ENCODE measurements at places on chromosomes 7 and 10.
A peak's percentile ranks its signal among the peaks of the same experiment; 100 is the strongest.

DNA sequence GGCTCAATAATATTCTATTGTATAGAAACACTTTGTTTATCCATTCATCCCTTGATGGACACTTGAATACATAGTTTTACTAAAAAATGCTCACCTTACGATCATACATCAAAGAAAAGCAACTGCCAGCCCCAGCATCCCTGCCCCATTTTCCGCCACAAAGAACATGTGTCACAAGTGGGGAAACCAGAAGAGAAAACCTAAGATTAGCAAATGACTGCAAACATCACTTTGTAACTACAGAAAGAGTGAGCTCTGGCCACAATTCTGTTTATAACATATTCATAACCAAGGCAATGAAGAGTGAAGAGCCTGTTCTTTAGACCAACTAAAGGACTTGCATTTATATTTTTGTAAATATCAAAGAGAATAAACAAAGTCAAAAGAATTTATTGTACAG is 89.8 kb downstream of the DOCK4 start:
- no peak for DNase-seq

GRCh38 chr10:7515439-7515838 is 104.6 kb upstream of the SFMBT2 start:
- DNase-seq: no peak

DNA sequence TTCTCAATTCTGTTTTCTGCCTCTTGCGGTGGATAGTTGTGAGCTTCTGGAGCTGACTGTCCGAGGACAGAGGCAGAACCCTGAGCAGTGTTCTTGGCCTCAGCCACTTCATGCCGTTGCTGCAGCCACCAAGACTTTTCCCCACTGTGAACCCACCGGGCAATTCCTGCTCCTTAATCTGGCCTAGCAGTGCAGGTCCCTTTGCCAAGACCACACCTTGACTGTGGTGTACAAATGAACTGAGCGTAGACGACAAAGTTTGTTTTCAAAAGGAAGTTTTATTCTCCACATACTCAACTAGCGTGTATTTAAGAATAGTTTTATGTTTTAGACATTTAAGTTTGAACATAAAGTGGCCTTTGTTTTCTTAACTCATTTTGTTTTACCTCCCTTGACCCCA is 29.4 kb downstream of the SLC25A28 start:
- no peak for DNase-seq

GRCh38 chr10:4262870-4263600 is 478.0 kb upstream of the KLF6 start:
- no peak for DNase-seq

- no peak for DNase-seq
These were observed 6.0 kb downstream of the FXYD4 start for GRCh38 chr10:43377424-43377883.

DNA sequence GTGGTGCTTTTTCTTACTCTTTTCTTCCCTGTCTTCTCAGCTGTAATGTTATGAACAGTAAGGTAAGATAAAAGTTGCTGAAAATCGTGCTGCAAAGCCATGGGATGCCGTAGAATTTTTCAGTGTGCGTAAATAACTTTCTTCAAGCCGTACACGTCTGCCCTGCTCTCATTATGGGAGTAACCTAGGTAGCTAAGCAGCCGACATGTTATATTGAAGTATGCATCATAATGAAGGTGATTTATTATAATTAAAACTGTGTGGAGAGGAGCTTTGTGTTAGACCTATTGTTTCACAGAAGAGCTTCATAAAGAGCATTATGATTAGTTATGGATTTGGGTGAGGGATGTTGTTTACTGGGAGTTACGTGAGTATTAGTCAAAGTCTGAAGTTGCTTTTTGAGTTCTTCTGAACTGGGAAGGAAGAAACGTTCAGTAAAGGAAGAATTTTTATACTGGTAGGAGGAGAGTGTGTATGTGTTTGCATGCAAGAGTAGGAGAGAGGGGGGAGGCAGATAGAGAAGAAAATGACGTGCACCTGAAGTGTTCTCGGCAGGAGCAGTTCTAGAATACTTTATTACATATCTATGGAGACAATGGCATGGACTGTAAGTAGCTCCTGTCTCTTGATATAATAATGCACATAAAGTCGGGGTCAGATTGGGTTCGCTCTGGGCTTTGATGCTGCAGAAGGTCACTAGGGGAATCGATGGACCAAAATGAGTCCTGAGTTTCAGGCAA is 56.3 kb downstream of the POU6F2 start:
- no peak for DNase-seq

DNA sequence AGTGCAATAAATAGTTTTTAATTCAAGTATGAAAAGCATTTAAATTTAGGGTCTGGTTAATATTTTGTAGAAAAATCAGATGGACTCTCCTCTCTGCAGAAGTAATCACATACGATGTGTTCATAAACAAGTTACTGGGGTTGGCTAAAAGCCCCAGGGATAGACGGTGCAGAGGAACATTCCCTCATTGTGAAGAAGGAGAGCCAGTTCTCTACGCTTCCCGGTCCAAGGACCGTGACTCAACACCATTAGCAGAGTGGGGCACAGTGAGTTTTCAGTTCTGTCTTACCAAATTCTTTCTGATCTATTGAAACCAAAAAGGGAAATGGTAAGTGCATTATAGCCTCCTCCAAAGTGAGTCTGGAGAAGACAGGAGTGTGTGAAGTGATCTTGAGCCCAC is 327.8 kb downstream of the WDR37 start:
- no peak for DNase-seq

- no peak for DNase-seq
These were observed 1.2 kb upstream of the ANLN start for GRCh38 chr7:36388423-36388822.

- DNase-seq: no peak
These were observed 53.0 kb upstream of the SEPHS1 start for GRCh38 chr10:13401142-13401541.

GRCh38 chr7:148964483-148965267 is 63.6 kb downstream of the PDIA4 start:
- no peak for DNase-seq

- peak; percentile 36 for DNase-seq
These were observed 101.4 kb upstream of the FAM133B start for GRCh38 chr7:92691578-92691977.

DNA sequence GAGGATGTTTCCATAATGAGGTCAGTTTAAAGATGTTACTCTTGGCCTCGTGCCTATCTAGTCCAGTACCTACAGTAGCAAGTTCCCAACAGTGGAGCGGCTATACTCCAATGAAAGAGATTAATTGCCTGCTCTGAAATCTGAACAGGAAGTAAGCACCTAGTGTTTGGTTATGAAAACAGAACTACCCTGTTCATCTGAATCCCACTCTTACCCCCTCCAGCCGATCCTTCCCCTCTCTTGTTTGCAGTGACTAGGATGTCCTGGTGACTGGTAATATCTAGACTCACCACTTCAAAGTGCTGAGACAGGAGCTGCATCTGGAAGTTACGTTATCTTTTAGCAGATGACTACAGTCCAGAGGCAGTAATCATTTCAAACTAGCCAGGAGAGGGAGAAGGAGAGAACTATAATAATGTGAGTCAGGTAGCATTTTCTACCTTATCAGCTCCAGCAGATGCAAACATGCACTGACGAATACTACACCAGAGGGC is 666.7 kb upstream of the NRP1 start:
- DNase-seq: peak; percentile 8

DNA sequence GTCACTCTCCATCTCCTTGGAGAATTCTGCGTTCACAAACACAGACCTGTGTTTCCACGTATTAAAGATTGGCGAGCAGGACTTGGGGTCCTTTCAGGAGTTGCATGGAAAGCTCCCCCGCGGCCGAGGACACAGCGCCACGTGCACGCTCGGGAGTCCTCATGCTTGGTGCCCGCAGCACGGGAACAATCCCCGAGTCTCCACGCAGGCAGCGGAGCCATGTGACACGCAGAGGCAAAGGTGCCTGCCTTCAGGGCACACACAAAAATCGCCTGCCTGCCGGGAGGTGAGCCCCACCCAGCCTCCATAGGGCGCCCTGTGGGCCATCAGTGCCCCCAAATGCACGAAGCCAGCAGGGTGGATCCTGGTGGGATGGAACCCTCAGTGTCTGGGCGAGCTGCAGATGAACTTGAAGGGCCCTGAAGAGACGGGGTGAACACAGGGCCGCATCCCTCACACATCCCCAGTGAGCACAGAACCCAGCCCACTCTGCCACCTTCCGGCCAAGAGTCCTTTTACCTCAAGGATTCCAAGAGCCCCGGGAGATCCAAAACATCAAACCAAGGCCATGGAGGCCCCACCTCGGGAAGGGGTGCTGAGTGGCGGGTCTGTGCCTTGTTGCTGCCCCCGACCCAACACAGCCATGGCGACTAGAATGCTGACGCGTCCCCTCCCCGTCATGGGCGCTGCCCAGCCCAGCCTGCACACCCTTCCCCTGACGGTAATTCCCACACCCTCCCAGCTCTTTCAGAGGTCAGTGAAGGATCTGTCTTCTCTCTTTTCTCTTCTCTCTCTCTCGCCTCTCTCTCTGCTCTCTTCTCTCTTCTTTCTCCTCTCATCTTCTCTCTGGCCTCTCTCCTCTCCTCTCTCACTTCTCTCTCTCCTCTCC is 55.9 kb downstream of the CFAP46 start:
- DNase-seq: no peak

DNA sequence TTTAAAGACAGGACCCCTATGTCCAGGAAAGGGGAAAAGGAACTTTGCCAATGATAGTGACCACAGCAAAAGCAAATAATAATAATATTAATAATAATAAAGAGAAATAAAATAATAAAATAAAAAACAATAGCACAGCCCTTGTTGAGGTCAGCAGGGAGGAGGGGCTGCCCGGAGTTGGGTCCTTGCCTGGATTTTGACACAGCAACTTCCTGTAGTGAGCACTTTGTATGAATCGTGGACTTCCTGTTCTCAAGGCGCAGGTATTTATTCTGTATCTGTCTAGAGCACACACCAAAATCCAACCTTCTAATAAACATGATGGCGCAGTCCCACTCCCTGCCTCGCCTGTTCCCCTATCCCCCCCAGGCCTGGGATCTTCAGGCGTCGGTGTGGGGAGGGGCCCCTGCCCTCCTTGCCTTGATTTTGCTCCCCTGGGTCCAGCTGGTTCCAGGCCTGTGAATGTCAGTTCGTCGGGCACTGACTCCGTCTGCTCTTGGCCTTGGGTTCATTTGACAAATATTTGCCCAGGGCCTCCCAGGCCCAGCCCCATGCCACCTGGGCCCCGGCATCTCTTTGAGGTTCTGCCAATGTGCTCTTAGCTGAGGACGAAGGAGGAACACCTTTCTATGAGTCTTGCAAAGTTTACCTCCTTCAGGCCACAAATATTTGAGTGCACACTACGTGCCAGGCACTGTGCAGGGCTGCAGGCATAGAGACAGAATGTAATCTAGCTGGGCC is 13.9 kb downstream of the TRIM8 start:
- no peak for DNase-seq

GRCh38 chr10:125409756-125410155 is 249.4 kb upstream of the CTBP2 start:
- no peak for DNase-seq
